Astrocyte (in vitro differentiated cells and primary cell): ENCODE measurements at places on chromosomes 11 and 22. TPM values are rescaled to one million over a fixed set of nuclear protein-coding genes. Genes with fewer than 3 reads are reported as not detected.
A peak's percentile ranks its signal among the peaks of the same experiment; 100 is the strongest.

Gene TM7SF2
- total RNA-seq, result 18.0 and 23.9 TPM in 2 replicates

Gene RAPSN
- total RNA-seq, result 0.86 and 0.96 TPM in 2 replicates

Gene C22orf31
- total RNA-seq, result not detected in 2 replicates

Gene DRD2
- 0.14 TPM in 1 of 2 replicates, not detected in the other for total RNA-seq

Gene TMEM179B
- total RNA-seq, result 51.3 and 57.5 TPM in 2 replicates

- no peak overlapping the region for H3K4me3 ChIP-seq
- H3K36me3 ChIP-seq, result no peaks in the 10 kb centered on the region
- peaks cover 10% of the 10 kb centered on the region for H3K27me3 ChIP-seq
- no peaks in the 10 kb centered on the region for H3K4me1 ChIP-seq
These were observed 22.0 kb upstream of the WNT11 start for GRCh38 chr11:76228071-76228874.

DNA sequence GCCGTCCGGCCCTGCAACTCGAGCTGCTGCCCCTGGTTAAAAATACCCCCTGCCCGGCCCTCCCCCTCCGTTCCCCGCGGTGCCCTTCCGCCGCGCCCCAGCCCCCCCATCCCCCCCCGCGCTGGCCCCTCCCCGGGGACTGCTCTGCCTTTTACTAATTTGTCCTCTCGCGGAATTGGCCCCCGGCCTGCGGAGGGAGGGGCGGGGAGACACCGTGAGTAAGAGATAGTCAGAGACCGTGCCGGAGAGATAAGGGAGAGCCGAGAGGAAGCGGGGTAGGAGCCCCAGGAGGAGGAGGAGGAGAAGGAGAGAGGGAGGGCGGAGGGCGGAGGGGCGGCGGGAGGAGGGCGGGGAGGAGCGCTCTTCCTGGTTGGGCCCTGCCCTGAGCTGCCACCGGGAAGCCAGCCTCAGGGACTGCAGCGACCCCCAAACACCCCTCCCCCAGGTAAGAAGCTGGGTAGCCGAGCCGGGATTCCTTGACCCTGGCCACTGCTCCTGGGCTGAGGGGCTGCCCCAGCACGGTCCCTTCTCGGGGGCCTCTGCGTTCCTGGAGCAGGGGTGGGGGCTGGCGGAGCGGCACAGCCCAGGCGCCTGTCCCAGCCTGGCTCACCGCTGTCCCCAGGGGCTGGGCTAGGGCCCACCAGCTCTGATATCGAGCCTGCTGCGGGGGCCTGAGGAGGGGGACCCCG lies at the start of gene CAPN1:
TSS of gene CAPN1 (plus strand) at position 360 of the 689 bp plus-strand sequence. CDS start 774 bp downstream, outside the sequence.
- H3K4me3 ChIP-seq, result peak within 1 kb of the TSS; percentile 85
- no peaks in the 10 kb centered on the region for H3K27me3 ChIP-seq
- peak; percentile 81 for DNase-seq
- H3K36me3 ChIP-seq, result peaks cover 3% of the 10 kb centered on the region
- peaks cover 16% of the 10 kb centered on the region for H3K4me1 ChIP-seq
- peak within 1 kb of the TSS; percentile 48 for H3K27ac ChIP-seq

GRCh38 chr22:43148581-43148980 lies 2.8 kb upstream of the TSPO start:
- no peaks in the 10 kb centered on the region for H3K36me3 ChIP-seq
- H3K4me3 ChIP-seq, result no peak overlapping the region
- H3K27me3 ChIP-seq, result no peaks in the 10 kb centered on the region
- peaks cover 9% of the 10 kb centered on the region for H3K4me1 ChIP-seq
- H3K27ac ChIP-seq, result no peak overlapping the region
- no peak for DNase-seq

DNA sequence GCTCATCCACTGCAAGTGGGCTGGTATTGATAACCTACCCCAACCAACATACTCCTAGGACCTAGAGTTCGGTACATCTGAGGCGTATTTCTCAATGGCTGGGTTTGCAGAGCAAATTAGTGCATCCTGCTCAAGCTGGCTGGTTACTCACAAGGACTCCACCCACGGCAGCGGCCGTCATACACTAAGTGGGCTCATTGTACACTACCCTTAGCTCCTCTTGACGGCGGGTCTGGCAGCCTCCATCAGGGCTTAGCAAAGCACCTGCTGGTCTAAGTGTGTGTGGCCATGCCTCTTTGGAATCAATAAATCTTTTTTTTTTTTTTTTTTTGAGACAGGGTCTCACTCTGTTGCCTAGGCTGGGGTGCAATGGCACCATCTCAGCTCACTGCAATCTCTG lies 20.2 kb upstream of the KCNJ11 start:
- no peak for DNase-seq
- no peak overlapping the region for H3K4me3 ChIP-seq
- H3K36me3 ChIP-seq, result no peaks in the 10 kb centered on the region
- H3K27me3 ChIP-seq, result peaks cover 2% of the 10 kb centered on the region
- H3K4me1 ChIP-seq, result no peaks in the 10 kb centered on the region

GRCh38 chr22:38841211-38841610 lies 2.6 kb downstream of the NPTXR start:
- no peaks in the 10 kb centered on the region for H3K36me3 ChIP-seq
- peaks cover 12% of the 10 kb centered on the region for H3K27me3 ChIP-seq
- peaks cover 6% of the 10 kb centered on the region for H3K4me1 ChIP-seq

DNA sequence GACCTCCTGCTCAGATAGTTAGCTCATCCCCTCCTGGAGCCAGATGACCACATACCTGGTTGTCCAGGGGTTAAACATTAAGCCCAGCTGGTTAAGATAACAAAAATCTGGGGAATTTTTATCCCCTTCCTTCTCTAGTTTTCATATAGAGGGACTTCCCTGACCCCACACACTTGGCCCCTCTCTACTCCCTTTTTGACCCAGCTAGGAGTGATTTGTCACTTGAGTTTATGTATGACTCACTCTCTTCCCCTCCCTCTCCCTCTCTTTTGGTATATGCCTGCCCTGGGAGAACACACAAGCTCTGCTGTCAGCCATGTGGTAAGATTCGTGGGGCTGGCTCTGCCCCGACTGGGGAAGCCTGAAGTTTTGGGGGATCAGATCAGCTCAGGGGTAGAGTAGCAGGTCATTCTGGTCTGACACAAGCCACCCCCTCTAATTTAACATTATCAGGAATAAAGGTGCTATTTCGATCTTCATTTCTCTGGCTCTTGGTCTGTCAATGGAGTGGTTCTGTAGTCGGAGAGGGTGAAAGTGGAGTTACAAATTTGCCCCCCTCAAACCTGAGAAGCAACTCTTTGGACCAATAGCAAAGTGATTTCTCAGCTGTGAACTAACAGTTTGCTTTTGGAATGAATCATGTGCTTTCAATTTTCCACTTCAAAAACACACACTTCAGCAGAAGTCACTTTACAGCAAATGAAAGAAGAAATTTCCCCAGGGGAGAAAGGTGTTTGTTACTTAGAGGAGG lies 415.3 kb upstream of the CADM1 start:
- H3K27me3 ChIP-seq, result no peaks in the 10 kb centered on the region
- no peaks in the 10 kb centered on the region for H3K36me3 ChIP-seq
- peak; percentile 81 for DNase-seq
- peaks cover 10% of the 10 kb centered on the region for H3K4me1 ChIP-seq
- peak overlapping the region; percentile 27 for H3K27ac ChIP-seq

GRCh38 chr11:86103808-86104207 lies 34.9 kb upstream of the PICALM start:
- peak; percentile 44 for DNase-seq
- no peak overlapping the region for H3K27ac ChIP-seq
- H3K36me3 ChIP-seq, result no peaks in the 10 kb centered on the region

DNA sequence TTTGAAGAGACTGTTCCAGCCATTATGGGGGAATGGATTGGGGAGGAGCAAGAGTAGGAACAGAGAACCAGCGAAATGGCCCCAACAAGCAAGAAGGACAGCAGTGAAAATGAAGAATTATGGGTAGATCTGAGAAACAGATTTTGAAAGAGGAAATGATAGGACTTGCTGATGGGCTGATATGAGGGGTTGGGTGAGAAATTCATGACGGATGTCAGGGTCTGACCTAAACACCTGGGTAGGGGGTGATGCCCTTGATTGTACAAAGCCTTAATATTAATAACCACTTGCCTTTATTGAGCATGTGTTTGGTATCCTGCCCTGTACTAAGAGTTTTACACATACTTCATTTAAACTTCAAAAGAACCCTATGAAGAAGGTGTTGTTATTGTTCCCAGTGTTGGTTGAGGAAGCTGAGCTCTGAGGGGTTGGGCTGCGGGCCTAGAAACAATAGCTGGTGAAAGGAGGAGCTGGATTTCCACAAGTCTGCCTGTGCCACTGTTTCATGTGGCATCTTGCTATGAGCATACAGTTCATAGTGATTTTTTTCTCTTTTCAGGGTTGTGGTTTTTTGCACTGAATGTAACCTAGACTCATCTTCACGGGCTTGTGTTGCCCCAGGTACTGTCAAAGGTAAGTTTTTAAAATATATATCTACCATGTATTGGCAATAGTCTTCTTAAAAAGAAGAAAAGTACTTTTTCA lies 61.1 kb upstream of the TNRC6B start:
- H3K27me3 ChIP-seq, result no peaks in the 10 kb centered on the region
- no peak for DNase-seq
- H3K36me3 ChIP-seq, result no peaks in the 10 kb centered on the region
- no peaks in the 10 kb centered on the region for H3K4me1 ChIP-seq
- H3K4me3 ChIP-seq, result no peak overlapping the region
